ENCODE measurements at places on chromosomes 5 and 9. TPM values are rescaled to one million over a fixed set of nuclear protein-coding genes. Genes with fewer than 3 reads are reported as not detected.

The PCDHGA3 gene
- 7.5 TPM for total RNA-seq

GRCh38 chr5:170294556-170294955, 3.0 kb downstream of the LCP2 start:
- DNase-seq, result no peak

GRCh38 chr9:107594908-107595530, 105.5 kb upstream of the KLF4 start:
- no peak for DNase-seq

The SHISAL2B gene
- total RNA-seq, result not detected

The TCF7 gene
- total RNA-seq, result 1.4 TPM

- DNase-seq, result no peak
Measured at GRCh38 chr5:11027660-11028059, 266.6 kb upstream of the DAP start.

DNA sequence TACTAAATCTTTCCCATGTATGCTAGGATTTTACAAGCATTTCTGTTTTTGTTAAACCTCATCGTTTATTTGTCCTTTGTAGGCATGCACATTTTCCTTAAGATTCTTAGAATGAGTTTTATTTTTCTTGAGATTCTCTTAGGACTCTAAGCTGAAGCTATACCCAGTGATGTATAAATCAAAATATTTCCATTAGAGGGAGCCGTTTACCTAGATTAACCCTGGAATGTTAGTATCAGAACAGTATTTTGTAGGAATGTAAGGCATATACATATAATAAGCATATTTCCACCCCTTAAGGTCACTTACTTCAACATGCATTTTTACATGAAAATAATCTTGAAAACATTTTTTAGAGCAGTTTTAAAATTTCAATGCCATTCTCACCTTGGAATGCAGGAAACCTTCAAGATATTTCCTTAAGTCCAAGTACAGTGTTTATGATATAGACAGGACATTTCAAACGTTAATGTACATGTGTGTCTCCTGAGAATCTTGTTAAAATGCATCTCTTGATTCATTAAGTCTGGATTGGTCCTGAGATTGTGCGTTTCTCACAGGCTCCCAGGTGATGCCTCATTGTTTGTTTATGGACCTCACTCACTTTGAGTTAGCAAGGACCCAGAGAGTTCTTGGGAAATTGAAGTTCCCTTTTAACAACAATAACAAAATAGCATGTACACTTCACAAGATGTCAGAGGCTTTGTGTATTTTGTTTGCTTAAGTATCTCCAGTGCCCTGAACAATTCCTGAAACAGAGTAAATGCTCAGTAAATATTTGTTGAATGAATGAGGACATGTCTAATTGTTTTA, 34.9 kb upstream of the FCHO2 start:
- peak; percentile 40 for DNase-seq

GRCh38 chr5:27708534-27708933, 670.1 kb upstream of the CDH9 start:
- DNase-seq, result no peak

DNA sequence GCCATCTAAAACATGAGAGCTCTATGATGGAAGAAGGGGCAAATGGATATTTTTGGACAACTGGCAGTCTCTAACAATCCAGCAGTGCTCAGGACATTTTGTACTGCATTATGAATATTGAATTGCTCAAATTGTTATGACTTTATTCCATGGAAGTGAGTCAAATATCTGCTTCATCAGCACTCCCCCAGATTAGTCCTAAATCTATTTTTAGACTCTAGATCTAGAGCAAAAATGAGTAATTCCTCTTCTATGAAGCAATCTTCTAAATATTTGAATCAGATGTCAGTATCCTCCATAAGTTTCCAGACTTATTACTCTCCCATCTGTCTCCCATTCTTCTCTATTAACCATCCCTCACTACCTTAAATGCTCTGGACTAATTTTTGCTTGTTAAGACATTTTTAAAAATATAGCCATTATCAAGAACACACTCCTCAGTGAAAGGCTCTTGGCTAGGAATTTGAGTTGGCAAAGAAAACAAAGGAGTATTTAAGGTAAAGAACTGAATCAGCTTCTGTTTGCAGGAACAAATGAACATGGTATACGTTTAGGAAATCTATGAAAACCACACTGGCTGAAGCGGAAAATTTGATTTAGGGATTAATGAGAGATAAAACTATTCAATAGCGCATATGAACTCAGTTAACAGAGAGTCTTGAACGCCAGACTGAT, 300.9 kb downstream of the MCTP1 start:
- peak; percentile 86 for DNase-seq

GRCh38 chr5:16411741-16412455, 53.7 kb downstream of the ZNF622 start:
- DNase-seq, result peak; percentile 85

The ARHGEF37 gene
- 0.76 TPM for total RNA-seq

All from GM23248 (cell line).